ENCODE measurements at places on chromosomes 7 and 10.

GRCh38 chr7:74030861-74031260, 2.9 kb downstream of the ELN start:
- DNase-seq: no peak

DNA sequence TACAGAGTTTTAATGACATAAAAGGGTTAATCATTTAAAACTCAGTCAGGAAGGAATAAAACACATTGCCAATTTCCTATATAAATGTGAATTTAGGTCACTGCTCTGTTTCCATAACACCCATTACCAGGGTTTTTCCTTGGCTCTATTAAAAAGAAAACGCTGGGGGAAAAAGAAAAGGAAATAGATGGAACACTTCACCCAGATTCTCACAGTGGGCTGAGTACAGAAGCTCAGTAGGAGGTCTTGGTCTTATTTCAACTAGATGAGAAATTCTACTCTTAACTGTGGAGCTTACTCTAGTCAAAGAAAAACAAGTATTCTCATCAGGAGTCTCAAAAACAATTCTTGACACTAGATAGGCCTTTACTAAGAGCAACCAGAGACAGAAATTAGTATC, 36.5 kb downstream of the GLUD1 start:
- no peak for DNase-seq

- DNase-seq: no peak
Measured at GRCh38 chr10:122078965-122079795, 90.2 kb downstream of the TACC2 start.

DNA sequence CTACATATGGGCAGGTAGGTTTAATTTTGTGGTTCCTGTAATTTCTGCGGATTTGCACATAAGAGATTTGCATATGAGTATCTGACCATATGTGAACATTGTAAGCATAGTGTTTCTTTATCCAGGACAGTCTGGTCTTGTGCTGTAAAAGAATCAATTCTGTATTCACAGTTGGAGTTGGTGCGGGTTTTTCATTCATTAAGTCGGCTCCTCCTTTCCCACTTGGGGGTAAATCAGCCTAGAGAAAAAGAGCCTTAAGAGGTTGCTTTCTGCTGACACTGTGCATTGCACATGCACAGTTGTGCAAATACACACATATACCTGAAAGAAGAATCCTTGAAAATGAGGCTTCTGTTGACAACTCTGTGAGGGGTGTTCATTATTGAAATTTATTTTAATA, 6.1 kb upstream of the CYP26C1 start:
- DNase-seq: no peak

DNA sequence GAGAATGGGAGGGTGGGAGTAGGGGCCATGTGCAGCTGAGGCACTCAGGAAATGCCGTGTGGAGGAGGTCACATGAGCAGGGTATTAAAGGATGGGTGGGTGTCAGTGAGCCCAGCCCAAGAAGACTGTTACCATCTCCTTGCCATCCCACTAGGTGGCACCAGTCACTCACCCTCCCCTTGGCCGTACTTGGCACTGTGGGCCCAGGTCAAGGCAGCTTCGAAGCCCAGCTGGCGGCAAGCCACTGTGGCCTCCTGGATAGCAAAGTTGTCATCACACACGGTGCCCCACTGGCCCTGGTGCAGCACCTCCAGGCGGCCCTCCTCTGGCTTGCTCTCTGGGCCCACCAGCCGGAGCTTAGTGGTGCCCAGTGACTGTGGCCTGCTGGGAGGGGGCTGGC, 5.4 kb downstream of the LOXL4 start:
- peak; percentile 62 for DNase-seq

DNA sequence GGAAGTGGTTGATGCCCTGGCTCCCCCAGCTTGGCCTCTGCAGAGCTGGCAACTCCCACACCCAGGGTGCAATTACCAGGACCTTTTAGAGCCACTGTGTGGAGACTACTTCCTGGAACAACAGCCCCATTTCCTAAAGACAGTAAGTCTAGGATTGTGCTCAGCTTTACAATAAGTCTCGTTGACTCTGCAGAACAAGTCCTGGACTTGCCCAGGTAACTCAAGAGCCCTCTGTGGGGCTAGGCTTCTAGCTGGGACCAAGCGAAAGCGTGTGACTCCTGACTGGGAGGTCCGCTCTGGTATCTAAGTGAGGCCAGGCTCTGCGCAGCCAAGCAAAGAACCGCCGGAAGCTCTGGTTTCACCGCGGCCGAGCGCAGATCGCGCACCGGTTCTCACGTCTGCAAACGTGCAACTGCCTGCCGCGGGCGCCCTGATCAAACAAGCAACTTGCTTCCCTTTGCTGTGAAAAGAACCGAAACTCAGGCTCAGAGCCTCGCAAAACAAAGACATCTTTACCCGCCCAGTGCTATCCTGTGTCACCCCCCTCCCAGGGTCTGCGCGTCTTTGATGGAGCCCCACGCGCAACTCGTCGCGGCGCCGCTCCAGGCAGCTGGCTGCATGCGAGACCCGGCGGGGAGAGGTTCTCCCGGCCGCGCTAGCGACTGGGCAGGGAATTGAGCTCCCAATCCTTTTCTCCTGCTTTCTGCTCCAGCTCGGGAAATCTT, 4.4 kb upstream of the PDLIM1 start:
- peak; percentile 38 for DNase-seq

DNA sequence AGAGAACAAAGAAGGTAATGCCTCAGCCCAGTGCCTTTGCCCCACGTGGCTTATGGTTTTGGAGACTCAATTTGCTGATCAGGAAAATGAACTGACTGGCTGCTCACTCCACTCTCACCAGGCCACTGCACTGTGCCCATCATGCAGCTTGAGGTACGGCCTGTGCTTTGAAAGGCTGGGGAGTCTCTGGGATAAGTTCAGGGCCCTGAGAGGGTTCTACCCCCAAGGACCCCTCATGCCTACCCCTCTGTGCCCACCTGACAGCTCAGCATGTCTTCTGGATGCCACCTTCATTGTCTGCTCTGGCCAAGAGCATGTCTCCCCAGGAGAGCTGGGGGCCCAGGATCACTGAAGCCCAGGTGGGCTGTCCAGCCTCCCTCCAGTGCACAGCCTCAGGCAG, 45.5 kb upstream of the ZNF722 start:
- no peak for DNase-seq

- DNase-seq: no peak
Measured at GRCh38 chr10:110609605-110610004, 34.5 kb upstream of the RBM20 start.

DNA sequence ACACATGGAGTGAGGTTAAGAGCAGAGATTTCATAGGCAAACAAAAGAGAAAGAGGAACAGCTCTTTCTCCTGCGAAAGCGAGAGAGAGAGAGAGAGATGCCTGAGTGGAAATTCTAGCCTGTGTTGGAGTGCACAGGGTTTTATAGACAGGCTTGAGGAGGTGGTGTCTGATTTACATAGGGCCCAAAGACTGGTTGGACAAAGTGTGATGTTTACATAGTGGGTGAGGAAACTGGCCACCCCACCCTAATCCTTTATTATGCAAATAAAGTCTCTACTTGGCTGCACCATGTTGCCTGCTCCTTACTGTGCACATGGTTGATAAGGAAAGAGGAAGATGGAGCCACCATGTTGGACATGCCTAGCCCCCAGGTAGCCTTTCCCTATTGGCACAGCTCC, 967.8 kb upstream of the SORCS1 start:
- DNase-seq: no peak

GRCh38 chr10:31602541-31603234, 283.7 kb downstream of the ZEB1 start:
- peak; percentile 83 for DNase-seq

DNA sequence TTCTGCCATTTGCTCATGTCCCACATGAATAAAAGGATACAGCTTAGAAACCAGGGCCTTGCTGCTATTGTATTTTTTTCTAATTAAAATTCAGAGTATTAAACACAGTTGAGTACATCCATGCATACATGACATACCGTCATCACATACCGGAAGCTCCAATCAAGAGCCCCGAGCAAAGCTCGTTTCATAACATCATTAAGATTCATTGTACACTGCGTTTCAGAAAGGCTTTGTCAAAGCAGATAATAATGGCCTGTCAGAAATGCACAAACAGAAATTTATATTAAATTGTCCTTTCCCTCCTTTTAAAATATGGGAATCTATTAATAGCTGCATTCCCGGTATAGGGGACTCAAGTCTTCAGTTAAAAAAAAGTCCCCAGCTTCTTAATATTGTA, 103.4 kb downstream of the PRTFDC1 start:
- no peak for DNase-seq

DNA sequence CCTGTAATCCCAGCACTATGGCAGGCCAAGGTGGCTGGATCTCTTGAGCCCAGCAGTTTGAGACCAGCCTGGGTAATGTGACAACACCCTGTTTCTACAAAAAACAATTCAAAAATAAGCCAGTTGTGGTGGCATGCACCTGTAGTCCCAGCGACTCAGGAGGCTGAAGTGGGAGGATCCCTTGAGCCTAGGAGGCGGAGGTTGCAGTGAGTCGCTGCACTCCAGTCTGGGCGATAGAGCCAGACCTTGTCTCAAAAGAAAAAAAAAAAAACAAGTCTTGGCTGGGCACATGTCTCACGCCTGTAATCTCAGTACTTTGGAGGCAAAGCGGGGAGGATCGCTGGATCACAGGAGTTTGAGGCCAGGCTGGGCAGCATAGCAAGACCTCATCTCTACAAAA, 74.6 kb upstream of the PDSS1 start:
- no peak for DNase-seq

- peak; percentile 23 for DNase-seq
Measured at GRCh38 chr10:28796606-28797512, 119.5 kb downstream of the BAMBI start.

GRCh38 chr7:151437159-151437553, 2.8 kb downstream of the CRYGN start:
- no peak for DNase-seq

DNA sequence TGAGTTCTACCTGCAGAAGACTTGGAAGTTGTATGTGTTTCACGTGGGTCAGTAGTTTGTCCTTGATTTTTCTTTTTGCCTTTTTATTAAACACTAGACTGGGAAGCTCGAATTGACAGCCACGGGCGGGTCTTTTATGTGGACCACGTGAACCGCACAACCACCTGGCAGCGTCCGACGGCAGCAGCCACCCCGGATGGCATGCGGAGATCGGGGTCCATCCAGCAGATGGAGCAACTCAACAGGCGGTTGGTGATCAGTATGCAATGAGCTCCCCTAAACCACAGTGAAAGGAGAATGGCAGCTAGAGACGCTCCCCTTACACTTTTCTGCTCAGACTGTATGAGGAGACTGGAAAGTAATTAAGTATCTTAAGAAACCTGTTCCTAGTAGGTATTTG, 126.7 kb upstream of the STK17A start:
- DNase-seq: no peak

GRCh38 chr7:129803546-129804081, 149.1 kb downstream of the UBE2H start:
- DNase-seq: no peak

GRCh38 chr7:147658392-147658967, 932.1 kb upstream of the C7orf33 start:
- DNase-seq: no peak

DNA sequence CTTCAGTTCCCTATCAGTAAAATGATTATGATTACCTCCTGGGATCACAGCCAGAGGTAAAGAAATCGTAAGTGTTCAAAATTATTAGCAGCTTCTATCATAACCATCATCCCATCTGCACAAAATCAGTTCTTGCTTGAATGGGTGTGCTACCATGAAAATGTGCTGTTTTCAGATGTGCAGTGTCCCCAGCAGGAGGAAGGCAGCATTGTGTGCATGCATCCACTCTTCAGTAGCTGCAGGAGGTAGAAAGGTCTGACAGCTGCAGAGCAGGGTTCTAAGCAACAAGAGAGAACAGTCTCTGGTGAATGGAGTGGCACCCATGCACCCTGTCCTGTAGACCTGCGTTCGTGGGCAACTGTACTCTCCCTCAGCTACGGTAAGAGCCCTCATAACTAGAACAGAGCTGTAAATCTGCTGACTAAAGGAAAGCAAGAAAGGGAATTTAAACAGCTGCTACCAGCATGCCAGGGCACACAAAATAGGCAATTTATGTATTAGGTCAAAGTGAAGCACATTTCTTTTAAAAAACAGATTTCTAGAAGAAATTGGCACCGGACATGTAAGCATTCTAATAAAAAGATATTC, 21.2 kb downstream of the VSTM2A start:
- DNase-seq: no peak

DNA sequence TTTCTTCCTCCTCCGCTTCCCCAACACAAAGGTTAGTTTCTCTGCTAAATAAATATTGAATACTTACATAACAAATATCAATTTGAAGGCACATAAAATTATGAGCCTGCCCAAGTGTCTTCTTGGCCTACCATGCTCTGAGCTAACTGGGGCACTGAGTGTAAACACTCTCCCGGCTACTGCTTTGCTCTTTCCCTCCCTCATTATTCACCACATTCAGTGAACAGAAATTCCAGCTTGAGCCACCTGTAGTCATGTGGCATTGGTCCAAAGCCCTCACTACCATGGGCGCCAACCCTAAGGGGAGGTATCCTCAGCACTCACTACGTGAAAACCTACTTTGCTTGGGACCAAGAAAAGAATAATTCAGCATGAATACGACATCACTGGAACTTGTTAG, 409.0 kb downstream of the KCNMA1 start:
- DNase-seq: no peak

GRCh38 chr10:69439813-69440506, 11.3 kb upstream of the TSPAN15 start:
- DNase-seq: no peak

GRCh38 chr7:54955696-54956420, 63.0 kb upstream of the EGFR start:
- DNase-seq: no peak

- DNase-seq: peak; percentile 45
Measured at GRCh38 chr7:47513741-47514241, 68.1 kb downstream of the TNS3 start.

DNA sequence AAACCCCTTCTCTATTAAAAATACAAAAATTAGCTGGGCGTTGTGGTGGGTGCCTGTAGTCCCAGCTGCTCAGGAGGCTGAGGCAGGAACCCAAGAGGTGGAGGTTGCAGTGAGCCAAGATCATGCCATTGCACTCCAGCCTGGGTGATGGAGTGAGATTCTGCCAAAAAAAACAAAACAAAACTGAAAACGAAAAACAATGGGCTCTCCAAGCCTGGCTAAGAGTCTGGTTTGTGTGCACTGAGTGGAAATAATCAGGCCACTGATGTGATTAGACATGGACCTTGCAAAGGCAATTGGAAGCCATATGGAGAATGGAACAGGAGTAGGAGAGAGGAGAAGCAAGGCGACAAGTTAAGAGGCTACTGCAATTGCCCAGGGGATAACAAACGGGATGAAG, 60.1 kb upstream of the GSDME start:
- DNase-seq: no peak

DNA sequence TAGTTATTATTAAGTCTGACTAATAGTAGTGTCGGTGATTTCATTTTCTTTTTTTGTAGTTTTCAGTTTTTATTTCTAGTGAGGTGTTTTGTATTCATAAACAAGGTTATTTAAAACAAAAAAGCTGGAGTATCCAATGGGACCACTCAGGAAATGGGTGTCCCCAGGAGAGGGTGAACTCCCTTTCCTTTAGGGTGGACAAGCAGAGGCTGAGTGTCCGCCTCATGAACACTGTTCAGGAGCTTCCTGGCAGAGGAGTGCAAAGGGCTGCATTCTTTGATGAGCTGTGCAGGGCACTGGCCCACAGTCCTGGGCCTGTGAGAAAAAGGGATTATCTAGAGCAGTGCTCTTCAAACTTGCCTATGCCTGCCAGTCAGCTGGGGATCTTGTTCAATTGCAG, 56.0 kb downstream of the ADAMTS14 start:
- DNase-seq: no peak
